Dorsolateral prefrontal cortex (tissue), 122 donors: ENCODE measurements at places on chromosomes 1 and 21. TPM values are rescaled to one million over a fixed set of nuclear protein-coding genes. Genes with fewer than 3 reads are reported as not detected.

The LAPTM5 gene
- 28.8 TPM for total RNA-seq

The FCRL2 gene
- not detected for total RNA-seq

- DNase-seq, result no peak
These were observed 49.6 kb downstream of the MEGF6 start for GRCh38 chr1:3561702-3562101.

DNA sequence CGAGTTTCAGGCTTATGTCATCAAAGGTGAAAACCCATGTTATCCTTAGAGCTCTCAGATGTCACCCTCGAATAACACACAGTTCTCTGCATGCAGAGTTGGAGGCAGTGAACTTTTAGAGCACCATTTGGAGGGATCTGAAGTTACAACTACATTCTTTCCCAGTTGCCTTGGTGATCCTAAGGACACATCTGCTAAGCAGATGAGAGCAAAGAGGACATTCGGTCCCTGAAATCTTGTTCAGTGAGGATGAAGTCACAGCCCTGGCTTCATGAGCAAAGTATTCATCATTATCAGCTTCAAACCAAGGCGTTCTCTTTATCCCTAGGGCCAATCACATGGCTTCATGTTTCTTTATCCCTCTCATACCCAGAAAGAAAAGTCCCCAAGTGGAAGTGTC is 23.1 kb upstream of the MCOLN2 start:
- no peak for DNase-seq

- no peak for DNase-seq
These were observed 167.2 kb upstream of the PDE4B start for GRCh38 chr1:65625528-65625927.

DNA sequence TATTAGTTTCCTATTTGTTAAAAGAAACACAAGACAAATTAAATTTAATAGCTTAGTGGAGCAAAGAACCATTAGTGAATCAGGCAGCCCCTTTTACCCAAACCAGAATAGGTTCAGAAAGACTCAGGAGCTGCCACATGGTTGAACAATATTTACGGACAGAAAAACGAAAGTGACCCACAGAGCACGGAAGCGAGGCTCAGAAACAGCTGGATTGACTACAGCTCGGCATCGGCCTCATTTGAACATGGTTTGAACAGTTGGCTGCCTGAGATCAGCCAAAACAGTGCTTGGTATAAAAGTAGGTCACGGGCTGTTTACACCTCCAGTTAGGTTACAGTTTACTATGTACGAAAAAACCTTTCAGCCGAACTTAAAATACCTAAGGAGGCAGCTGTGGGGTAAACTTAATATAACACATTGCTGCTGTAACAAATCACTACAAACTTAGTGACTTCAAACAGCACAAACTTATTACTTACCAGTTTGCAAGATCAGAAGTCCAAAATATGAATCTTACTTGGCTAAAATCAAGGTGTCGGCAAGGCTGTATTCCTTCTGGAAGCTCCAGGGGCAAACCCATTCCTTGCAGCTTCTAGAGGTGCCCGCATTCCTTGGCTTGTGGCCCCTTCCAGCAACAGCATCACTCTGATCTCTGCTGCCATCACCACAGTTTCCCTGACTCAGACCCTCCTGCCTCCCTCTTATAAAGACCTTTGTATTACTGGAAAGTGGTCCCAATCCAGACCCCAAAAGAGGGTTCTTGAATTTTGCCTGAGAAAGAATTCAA is 11.8 kb downstream of the PADI4 start:
- no peak for DNase-seq

- DNase-seq, result no peak
These were observed 441 bp downstream of the YARS1 start for GRCh38 chr1:32816676-32817158.
